ENCODE measurements at places on chromosomes 1 and 21.

DNA sequence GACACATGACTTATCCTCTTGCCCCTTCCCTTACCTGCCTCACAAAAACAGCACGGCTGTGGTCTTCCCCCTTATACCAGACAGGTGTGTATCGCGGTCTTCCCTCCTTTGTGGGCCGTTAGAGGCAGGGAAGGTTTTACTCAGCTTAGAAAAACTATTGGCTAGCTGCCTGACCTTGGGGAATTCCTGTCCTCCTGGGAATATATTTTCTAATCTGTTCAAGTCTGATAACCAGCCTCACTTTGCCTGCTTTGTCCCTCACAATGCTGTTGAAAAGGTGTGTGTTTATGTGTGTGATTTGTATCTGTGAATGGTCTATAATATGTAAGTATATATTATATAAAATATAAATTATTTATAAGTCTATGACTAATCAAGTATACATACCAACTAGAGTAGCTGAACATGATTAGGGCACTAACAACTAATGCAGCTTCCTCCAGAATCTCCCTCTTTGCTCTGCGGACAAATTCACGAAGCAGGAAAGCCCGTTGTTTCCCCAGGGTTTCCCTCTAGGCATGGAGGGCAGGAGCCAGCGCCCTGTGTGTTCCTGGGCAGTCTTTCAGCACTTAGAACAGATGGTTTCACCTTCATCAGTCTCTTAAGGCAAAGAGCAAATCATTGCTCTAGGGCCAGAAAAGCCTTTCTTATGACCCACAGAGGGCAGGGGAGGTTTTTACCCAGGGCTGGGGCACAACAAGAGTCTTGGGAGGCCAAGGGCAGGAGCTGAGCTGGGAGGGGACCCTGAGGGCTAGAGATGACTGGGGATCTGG lies 25.6 kb downstream of the SLC26A9 start:
- no peak for DNase-seq

- DNase-seq, result no peak
Measured at GRCh38 chr1:23787701-23788100, 3.2 kb upstream of the LYPLA2 start.

- DNase-seq, result no peak
Measured at GRCh38 chr1:190477762-190478148, at the start of gene BRINP3. TSS of gene BRINP3 (minus strand) at chr1:190477864.

DNA sequence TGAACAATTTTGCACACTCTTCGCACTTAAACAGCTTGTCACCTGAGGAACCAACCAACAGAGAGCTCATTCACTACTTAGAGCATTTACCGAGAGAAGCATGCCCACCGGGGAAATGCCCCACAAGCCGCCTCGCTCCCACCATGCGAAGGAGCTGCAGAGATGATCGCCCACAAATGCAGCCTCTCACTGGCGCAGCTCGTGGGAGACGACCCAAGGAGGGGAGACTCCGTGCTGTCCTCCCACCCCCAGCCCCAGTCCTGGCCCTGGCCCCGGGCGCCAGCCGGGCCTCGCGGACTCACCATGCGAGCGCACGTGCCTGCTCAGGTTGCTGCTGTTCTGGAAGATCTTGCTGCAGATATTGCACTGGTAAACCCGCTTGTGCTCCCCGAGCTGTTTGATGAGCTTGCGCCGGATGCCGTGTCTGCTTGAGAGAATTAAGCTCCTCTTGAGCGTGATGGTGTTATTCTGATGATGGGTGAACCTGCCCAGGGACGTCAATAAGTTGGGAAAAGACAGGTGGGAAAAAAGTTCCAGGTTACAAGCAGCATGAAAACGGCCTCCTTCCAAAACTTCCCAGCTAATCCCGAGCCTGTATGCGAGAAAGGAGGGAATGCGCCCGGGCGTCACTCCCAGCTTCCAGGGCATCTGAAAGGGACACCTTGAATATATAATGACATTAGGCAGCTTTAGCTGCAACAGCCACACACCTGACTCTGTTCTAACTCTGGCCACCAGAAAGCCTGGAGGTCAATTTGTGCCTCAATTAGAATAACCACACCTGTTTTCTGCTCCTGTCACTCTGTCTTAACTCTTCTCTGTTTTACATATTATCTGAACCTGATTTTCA lies 42.8 kb downstream of the PRDM15 start:
- DNase-seq, result no peak

DNA sequence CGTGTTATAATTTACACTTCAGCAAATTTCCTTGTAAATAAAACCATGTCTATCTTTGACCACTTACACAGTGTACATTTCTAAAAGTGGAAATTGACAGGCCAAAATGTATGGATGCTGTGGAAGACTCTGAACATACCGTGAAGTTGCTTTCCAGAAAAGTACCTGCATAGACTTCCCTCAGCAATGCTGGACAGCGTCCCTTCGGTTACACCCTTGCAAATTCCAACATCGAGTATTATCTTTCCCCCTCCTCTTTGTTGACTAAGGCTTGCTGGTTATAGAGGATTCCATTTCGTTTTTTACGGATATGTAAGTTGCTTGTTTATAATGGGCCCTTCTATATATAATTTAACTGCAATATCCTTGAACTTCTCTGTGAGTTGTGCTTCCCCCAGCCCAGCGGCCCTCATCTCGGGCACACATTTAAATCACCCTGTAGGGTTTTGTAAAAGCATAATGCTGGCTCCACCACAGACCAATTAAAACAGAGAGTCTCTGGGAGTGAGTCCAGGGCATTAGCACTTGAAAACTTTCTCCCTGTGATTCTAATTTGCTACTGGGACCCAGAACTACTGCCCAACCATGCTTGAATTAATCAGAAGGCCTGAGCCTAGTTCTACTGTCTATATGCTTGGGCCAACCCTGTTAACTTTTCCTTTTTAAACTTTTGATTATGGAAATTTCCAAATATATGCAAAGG lies 230.3 kb downstream of the GRIK3 start:
- no peak for DNase-seq
